ENCODE measurements at places on chromosomes 3 and 15.

DNA sequence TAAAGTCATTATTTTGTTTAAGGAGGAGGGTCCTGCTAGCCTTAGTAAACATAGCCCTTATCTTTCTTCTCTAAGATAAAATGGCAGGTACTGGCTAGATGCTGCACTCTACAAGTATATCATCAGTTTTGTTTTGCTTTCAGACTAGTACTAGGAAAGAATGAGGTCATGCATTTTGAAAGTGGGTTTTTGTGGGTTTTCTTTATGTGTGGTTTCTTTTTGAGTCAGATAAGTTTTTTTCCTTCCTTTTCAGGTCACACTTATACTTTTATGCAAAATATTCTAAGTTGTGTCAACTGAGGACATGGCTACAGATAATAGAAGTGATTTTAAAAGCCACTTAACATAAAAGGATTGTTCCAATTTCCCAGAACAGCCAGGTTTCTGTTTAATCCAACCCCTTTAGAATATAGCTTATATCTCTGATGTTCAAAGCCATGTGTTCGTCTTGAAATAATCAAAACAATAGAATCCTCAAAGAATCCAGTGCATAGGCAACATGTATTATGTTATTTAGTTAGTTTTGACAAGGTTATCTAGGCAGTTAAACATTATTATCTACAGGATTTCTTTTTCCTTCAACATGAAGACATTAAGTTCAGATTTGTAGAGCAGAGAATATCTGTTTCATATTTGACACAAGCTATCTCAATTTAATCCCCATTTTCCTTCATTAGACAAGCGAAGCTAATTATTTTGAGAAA, 406.2 kb downstream of the RBMS3 start:
- no peak for DNase-seq

GRCh38 chr15:43498990-43499389, 6.0 kb upstream of the TP53BP1 start:
- no peak for DNase-seq

DNA sequence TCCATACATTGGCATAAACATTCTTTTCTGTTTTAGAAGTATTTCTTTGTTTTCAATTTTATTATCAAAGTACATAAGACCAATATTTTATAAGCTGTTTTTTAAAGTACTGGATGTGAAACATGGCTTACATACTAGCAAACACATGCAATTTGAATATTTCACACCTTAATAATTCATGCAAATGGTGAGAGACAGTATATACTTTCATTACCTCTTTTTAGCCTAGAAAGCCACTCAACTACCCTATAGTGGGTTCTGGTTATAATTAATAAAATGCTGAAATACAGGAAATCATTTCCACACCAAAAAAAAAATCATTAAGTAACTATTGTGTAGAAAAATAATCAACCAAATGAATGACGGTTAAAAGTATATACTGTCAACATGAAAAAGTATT, 38.5 kb upstream of the MELTF start:
- no peak for DNase-seq

DNA sequence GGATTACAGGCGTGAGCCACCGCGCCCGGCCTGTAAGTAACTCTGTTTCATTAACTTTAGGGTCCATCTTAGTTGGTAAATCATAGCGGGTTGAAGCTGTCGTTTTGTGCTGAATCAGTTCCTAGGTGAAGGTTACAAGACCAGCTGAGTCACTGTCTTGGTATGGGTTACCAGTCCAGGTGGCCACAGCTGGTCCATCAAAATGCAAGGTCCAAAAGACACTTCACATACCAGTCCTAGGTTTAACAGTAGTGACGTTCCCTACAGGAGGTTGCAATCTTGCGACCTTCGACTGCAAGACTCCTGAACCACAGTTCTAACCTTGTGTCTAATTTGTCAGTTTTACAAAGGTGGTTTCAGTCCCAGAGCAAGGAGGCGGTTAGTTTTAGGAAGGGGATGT, 160.1 kb upstream of the ATP10A start:
- no peak for DNase-seq

DNA sequence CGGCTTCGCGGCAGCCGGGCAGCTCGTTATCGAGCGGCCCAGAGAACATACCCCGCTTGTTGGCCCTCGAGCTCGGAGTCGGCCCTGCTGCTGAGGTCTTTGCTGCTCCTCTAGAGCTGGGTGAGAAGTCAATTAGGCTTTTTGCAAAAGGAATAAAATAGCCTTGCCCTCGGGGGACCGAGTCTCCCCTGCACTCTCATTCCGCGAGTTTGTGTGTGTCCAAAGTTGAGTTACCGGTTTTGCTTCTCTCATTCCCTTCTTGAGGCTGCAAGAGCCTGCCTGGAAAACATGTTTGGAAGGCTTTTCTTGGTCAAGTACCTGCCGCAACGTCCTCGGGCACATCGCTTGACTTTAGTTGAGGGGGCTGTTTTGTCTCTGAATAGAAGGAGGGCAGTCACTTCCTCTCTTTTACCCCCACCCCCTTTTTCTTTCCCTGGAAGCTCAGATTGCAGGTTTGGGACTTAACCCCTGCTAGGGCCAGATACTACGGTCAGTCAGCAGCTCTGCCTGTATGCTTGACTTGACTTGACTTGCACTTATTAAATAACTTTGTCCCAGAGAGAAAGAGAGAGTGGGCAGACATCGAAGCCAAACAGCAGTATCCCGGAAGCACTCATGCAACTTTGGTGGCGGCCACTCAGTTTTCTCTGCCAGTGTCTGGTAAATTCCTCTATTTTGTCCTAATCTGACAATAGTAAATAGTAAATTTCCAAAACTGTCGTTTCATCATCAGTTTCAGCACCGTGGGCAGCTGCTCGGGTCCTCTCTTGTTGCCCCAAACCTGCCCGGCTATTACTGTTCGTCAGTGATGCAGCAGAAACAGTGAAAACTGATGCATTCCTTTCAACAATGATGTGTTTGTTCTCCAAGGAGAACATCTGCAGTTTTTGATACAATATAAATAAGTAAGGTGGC, 609 bp downstream of the RNF13 start:
- DNase-seq = peak; percentile 87

DNA sequence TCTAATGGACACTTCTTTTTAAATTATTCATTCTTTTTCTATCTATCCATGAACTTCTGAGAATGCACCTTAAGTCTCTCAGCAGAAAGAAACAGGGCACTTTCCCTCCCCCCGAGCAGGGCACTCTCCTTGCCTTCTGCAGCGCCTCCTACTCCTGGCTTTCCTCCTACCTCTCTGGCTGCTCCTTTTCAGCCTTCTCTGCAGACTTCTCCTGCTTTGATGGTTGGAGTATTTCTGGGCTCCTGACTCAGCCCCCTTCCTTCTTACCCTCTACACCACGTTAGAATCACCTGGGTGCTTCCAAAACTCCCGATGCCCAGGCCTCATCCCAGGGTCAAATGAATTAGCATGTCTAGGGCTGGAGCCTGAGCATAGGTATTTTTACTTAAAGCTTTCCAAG, 3.4 kb downstream of the SCN5A start:
- DNase-seq = no peak

- no peak for DNase-seq
These were observed 55.8 kb upstream of the IGF2BP2 start for GRCh38 chr3:185880600-185880999.

GRCh38 chr3:66633402-66634381, 132.9 kb upstream of the LRIG1 start:
- DNase-seq = no peak

DNA sequence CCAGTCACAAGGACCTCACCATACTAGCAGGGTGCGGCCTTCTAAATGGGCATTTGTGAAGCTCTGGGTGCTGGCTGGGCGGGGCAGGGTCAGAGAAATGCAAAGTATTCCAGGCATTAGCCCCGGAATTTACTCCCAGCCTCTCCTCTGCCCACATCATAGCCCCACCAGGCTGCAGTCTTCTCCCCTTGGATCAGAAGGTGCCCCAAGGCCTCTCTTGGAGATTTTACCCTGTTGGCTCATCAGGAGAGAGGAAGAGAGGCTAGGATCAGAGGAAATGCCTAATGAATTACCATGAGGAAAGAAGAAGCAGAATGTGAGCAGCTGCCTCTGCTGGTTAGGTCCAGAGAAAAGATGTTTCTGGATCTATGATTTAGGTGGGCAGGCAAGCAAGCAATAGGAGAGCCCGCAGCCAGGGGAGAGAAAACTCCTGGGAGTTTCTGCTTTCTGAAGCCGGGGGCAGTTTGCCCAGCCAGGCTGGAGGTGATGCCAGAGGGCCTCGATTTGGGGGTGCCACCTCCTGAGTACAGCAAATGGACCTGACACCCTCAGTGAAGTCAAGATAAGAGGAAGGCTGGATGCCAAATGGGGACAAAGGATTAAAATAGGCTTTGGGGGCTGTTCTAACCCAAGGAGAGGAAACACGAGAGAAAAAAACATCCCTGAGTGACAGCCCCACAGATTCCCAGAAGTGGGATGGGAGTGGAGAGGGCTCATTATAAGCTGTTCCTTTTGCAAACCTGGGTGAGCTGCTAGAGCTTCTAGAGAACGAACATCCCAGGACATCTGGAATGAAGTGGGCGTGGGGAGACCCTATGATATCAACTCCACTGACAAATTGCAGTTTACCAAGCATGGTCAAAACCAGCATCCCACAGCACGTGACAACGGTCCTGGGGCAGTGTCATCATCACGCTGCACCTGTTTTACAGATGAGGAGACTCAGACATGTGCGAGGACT, 65.4 kb downstream of the BDH1 start:
- no peak for DNase-seq

DNA sequence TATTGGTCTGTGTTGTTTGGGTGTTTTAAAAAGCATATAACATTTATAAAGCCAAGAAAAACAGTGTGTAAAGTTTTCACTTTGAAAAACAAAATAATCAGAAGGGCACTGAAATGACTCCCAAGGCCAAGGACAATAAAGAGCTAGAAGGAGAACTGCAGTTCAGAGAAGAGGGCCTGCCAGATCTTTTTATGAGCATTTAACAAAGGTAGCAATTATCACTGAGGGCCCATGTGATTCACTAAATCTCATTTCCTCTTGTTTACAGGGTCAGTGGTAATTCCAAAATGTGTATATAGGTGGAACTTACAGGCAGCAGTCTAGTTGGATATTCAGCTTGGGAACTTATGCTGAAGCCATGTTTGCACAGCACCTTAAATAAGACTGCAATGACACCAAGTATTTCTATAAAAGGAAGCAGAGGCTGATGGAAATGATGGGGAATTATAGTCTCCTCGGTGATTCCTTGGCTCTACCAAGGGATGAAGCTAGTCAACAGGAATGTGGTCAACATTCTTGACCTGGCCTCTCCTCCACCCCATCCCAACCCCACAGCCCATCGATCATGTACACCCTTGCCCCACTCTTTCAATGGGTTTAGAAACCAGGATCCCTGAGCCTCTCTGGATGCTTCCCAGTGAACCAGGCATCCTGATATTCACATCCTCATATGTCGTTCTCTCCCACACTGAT, 54.4 kb upstream of the THUMPD3 start:
- DNase-seq = no peak

DNA sequence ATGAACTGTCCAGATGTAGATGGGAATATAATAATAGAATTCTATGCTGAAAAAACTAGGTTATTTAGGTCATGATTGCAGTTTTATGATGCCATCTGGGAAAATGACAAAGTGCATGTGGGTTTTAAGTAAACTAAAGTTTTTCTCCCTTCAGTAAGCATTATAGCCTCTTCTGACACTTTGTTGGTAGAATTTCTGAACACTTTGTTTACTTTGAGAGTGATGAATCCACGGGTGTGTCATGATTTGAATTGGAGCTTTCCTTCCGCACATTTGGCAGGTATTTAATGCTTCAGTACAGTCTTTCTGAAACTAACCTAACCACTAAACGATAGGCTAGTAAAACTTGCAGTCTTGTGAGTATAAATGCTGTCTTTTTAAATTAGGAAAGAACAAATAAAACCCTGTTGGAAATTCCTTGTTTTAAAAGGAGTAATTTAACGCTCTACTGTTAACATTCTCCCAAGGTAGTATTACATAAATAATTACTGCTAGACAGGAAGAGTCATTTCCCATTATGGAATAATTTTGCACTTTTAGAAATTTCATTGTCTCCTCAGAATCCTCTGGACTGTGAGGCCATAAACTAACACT, 7.0 kb downstream of the FILIP1L start:
- DNase-seq = no peak

- DNase-seq = no peak
These were observed 265.4 kb upstream of the ARHGEF26 start for GRCh38 chr3:153855772-153856171.

DNA sequence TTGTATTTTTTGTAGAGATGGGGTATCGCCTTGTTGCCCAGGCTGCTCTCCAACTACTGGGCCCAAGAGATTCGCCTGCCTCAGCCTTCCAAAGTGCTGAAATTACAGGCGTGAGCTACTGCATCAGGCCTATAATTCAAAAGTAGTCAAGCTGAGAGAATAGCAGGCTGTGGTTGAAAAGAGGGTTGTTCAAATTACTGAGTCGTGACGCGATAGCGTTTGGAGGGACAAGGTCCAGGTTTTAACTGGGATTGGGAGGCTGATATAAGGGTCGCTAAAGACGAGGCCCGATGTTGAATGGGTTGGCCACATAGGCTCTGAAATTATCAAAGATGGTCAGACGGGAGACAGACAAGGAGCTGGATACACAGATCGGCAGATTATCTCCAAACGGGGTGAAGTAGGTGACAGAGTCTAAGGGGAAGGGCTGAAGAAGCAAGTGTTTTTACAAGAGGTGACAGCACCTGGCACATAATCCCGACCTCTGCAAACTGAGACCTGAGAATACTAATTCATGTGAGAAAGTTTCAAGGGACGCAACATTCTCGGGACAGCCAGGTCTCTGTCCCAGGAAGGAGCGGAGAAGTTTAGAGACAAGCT, 759 bp upstream of the ARID3B start:
- no peak for DNase-seq
